CD8-positive, alpha-beta memory T cell (primary cell): ENCODE measurements at places on chromosomes 5 and 9.

GRCh38 chr9:132541870-132542830, 40.3 kb upstream of the BARHL1 start:
- DNase-seq: no peak

DNA sequence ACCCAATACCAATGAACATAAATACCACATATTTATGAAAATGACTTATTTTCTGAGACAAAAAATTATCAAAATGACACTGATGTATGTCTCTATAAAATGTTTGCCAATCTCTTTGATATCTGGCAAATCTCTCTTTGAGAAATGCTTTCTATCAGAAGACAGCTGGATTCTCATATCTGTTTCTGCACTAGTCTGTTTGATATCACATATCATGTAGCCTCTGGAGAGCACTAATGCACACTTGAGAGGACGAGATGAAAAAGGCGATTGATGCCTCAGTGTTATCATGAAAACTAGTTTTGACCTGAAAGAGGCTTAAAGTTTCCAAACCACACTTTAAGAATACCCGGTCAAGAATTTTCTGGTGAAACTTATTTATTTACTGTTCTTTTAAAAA, 29.1 kb upstream of the ANKRD55 start:
- DNase-seq: no peak

DNA sequence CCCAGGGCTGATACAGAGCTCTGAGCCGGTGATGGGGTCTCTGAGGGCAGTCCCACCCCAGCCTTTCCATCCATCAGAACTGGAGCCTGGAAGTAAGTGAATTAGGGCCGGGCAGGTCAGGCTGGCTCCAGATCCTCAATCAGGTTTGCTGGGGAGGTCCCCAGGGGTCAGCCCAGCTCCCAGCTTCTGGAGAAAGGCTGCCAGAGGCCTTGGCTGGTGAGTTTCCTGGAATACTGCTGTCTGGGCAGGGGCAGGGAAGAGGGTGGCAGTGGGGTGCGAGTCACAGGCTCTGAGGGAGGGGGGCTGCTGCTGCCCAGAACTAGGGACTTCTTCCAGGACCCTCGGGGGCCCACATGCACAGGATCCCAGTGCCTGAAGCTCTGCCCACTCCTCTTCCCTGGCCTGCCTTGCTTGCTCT, 200.6 kb upstream of the MVB12B start:
- DNase-seq: no peak

DNA sequence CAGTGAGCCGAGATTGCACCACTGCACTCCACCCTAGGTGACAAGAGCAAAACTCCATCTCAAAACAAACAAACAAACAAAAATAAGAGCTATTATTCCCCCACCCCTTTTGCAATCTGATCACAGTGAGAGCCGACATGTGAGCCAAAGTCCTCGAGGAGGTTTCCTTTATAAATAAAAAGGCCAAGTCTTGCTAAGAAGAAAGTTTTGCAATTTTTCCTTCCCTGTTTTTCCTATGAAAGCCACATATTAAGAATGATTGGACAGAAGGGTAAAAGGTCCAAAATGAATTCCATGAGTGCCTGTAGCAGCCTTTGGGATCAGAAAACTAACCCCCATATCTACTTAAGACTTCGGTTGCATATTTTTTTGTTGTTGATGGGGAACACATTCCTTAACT, 179.7 kb downstream of the TSSK1B start:
- DNase-seq: no peak

DNA sequence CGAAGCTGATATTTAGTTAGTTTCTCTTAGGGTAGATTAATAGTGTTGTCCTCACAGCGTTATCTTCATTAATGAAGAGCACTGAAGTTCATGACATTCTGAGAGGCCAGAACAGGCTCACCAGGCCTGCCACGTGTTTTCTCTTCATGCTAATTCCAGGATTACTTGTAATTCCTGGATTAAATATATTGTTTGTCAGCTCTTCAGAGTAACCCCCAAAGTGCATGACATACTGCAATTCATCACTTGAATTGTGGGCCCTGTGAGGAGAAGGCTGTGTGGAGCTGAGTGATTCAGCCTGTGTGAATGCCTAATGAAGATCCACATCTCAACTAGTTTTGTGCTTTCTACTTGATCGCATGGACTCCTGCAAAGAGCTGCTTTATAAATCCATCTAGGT, 401.0 kb upstream of the ADAMTSL1 start:
- no peak for DNase-seq

- DNase-seq: no peak
Measured at GRCh38 chr9:114263853-114264510, 58.9 kb upstream of the ORM1 start.

DNA sequence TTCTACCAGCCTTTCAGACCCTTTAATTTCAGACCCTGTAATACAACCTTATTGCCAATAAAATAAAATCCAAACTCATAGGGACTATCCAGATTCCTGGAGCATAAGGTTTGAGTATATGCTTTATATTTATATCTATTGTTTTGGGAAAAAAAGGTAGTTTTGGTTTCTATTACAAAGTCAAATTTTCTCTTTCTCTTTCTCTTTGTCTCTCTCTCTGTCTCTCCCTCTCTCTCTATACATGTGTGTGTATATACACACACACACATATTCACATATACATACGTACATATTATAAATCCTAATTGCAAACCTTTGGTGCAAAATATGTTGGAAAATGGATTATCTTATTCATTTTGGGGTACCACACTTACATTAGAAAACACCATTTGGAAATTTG, 39.0 kb downstream of the TMEM232 start:
- DNase-seq: no peak

GRCh38 chr9:35776018-35776417, 15.4 kb upstream of the NPR2 start:
- no peak for DNase-seq

DNA sequence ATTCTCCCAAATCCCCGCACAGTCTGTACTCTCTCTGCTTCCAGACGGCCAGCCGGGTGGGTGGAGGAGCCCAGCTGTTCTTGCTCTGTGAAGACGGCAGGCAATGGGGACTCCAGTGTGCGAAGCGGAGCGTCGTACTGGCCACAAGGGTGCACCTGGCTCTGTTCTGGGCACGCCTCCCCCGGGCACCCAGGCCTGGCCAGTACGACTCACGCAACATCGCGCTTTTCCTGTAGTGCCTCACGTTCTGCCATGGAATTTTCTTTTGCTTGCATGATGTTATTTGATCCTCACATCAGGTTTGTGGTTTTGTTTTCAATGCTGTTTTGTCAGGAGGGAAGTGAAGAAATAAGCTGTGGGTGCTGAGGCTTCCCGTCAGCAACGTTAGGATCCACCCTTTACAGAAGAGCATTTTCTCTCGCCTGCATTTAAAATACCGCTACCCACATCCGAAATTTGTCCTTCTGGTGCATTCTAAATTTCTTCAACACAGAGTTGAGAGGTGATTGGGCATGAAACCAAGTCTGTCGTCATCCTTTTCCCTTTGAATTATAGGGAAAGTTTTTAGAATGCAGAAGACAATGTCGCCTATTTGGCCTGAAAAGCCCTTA, 311.7 kb downstream of the TRIM36 start:
- DNase-seq: no peak
